Right lobe of liver (tissue), 6 donors: ENCODE measurements at places on chromosomes 7 and 10. TPM values are rescaled to one million over a fixed set of nuclear protein-coding genes. Genes with fewer than 3 reads are reported as not detected.

- no peaks in the 10 kb centered on the region for H3K27me3 ChIP-seq
- no peak overlapping the region for H3K4me3 ChIP-seq
- H3K36me3 ChIP-seq, result no peaks in the 10 kb centered on the region
- H3K4me1 ChIP-seq, result no peaks in the 10 kb centered on the region
- no peak for DNase-seq
- H3K27ac ChIP-seq, result peak overlapping the region; percentile 39
Observed at GRCh38 chr7:30468791-30469190, 9.8 kb downstream of the NOD1 start.

PDE6C gene
- not detected for total RNA-seq

- no peak overlapping the region for H3K4me3 ChIP-seq
- H3K27ac ChIP-seq, result no peak overlapping the region
- H3K36me3 ChIP-seq, result no peaks in the 10 kb centered on the region
- H3K4me1 ChIP-seq, result no peaks in the 10 kb centered on the region
- no peak for DNase-seq
Observed at GRCh38 chr10:30192846-30193608, 133.6 kb upstream of the JCAD start.

- no peaks in the 10 kb centered on the region for H3K4me1 ChIP-seq
- H3K4me3 ChIP-seq, result no peak overlapping the region
- H3K27me3 ChIP-seq, result no peaks in the 10 kb centered on the region
- no peaks in the 10 kb centered on the region for H3K36me3 ChIP-seq
- no peak for DNase-seq
Observed at GRCh38 chr7:79790656-79791262, 337.3 kb upstream of the MAGI2 start.

DNA sequence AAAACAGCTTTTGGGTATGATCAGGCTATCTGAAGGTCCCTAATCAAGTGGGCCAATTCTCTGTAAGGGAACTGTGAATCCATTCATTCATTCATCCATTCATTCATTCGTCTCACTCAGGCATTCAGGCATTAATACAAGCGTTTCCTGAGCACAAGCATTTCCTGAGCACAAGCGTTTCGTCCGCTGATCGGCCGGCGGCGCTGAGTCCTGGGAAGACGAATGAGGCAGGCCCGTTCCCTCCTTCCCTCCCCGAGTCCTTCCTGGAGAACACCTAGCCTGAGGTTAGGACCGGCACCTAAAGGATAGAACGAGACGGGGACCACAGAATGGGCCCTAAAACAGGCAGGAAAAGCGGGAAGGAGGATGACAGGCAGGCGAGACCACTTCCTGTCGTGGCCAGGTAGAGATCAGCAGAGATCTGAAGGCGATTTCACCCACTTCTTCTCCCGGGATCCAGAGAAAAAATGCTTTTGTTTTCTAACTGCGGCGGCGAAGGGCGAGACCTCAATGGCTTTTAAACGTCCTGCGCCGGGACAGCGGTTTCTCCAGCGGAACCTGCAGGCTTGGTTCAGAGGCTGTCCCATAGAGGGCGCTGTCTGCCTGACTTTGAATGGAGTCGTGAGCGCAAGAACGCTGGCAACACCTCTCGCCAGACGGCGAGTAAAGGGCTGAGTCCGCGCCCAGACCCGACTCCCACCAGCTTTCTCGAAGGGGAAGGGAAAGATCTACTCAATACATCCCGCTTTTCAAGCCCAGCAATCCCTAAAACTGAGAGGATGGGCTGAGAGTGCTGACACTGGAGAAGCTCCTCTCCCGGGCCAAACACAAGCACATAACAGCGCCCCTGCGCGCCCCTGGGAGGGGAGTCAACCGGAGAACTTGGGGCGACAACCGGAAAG is 2.9 kb upstream of the HMX3 start:
- H3K27ac ChIP-seq, result no peak overlapping the region
- peaks cover 39% of the 10 kb centered on the region for H3K27me3 ChIP-seq
- no peaks in the 10 kb centered on the region for H3K36me3 ChIP-seq
- DNase-seq, result peak; percentile 86
- peaks cover 37% of the 10 kb centered on the region for H3K4me1 ChIP-seq
- H3K4me3 ChIP-seq, result no peak overlapping the region

- H3K4me3 ChIP-seq, result no peak overlapping the region
- H3K27me3 ChIP-seq, result no peaks in the 10 kb centered on the region
- no peak for DNase-seq
Observed at GRCh38 chr10:89419548-89419947, 5.2 kb downstream of the IFIT5 start.

DNA sequence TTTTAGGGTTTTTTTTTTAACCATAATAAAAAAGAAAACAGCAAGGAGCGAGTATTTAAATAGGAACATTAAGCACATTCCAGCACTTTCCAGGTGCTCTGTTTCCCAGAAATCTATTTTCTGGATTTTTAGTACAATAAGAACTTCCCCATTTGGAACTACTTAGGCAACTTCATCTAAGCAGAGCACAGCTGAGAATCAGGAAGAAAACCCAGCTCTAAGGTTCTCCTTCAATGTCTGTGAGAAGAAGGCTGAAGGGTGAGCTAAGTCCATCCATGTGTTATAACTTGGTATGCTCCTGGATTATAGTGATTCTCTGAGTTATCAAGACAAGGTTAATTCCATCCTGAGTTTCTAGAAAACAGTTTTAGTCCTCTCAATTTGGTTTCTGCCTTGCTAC is 181.9 kb downstream of the CYP26A1 start:
- peaks cover 12% of the 10 kb centered on the region for H3K4me1 ChIP-seq
- H3K27ac ChIP-seq, result no peak overlapping the region
- no peak for DNase-seq
- H3K36me3 ChIP-seq, result no peaks in the 10 kb centered on the region

HACD1 gene
- total RNA-seq, result 1.2 TPM
